ENCODE measurements at places on chromosomes 11 and 22.

DNA sequence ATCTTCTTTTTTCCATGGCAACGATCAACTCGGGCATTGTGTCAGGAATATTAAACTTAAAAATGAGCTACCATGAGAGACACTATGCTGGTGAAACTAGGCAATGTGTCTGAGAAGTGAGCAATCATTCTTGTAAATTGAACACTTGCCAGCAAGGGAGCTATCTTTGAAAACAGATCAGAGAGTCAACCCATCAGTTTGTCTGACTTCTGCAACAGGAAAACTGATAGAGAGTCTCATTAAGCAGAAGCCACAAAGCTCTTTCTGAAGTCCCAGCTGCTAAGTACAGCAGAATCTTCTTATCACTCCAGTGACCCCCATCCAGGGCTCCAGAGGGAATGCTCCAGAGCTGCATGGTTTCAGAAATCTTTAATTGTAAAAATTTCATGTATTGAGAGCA lies 114.7 kb downstream of the MSANTD4 start:
- DNase-seq, result peak; percentile 19

DNA sequence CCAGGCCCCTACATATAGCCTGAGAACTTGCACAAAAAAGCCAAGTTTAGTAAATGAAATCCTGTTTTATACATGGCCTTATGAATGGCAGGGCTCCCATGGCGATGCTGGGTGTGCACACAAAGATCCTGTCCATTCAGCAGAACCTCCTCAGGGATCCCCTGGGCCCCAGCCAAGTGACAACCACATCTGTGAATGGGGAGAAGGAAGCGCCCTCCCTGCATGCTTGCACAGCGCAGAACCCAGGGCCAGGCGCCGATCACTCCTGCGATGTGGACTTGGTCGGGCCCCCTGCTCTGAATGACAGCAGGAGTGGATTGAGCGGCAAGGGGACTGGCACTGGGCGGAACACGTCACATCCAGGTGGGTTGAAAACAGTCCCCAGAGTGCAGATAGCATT lies 4.5 kb upstream of the CDC42EP2 start:
- no peak for DNase-seq

- DNase-seq, result no peak
These were observed 846 bp upstream of the GPHA2 start for GRCh38 chr11:64936539-64936938.

DNA sequence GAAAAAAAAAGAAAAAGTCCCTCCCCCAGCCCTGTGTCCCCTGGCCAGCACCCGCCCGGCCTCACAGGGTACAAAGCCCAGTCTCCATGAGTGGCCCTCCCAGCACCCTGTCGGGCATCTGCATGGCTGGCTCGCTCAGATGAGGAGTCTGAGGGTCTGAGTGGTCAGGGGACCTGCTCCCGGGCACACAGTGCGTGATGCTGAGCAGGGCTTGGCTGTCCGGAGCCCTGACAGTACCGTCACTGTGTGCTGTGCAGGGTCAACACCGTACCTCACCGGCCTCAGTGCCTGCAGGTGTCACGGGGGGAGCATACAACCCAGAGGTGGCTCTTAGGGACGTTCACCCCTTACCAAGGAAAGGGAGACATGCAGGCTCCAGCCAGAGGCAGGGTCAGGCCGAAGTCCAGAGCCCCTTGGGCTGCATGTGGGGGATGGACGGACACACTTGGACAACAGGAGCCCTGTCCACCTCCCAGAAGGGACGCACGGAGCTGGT lies 3.6 kb upstream of the PLXNB2 start:
- DNase-seq, result no peak

DNA sequence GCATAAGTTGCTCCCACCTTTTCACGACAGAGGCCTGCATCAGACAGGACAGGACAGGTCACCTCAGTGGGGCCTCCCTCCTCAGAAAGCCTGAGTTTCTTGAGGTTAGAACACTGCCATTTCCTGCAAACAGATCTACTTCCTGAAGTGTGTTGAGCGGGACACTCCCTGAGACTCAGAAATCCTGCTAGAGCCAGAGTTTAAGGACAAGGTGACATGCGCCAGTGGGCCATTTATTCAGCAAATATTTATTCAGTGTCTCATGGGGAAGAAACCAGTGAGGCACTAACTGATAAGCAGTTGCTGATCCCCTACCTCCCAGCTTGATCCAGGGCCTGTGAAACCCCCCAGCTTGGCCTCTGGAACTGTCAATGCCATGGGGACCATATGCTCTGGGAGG lies 454.6 kb downstream of the SOX6 start:
- DNase-seq, result no peak

- no peak for DNase-seq
These were observed 328.8 kb downstream of the MIAT start for GRCh38 chr22:26985931-26986782.

DNA sequence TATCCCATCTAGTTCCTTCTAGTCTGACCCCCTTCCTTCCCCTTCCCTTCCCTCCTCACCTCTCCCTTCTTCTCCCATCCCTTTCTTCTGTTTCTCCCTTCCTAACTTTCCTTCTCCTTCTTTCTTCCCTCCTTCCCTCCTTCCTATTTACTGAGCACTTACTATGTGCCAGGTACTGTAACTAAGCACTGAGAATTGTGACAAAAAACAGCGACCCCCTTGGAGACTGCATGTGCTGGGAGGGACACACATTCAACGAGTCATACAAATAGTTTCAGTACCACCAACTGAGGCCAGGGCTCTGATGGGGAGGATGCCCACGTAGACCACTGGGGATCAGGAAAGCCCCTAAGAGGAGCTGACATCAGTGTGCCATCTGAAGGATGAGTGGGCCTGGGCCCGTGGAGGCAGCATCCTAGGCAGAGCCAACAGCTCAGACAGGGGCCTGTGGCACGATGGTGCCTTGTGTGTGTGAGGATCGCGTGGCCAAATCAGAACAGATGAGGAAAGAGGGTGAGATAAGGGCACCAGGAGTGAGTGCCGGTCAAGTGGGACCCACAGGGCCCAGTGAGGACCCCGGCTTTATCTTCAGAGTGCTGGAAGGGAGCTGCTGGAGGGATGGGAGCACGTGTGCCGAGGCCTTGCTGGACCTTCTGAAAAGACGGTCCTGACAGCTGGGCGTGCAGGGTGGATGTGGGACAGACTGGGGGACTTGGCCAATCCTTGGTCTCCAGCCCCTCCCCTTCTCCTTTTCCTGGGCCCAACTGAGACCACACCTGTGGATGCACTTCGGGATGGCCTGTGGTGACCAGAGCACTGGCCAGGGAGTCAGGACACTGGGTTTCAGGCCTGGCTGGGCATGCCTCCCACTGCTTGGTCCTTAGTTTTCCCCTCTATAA lies 38.4 kb upstream of the CRYBB3 start:
- DNase-seq, result no peak

DNA sequence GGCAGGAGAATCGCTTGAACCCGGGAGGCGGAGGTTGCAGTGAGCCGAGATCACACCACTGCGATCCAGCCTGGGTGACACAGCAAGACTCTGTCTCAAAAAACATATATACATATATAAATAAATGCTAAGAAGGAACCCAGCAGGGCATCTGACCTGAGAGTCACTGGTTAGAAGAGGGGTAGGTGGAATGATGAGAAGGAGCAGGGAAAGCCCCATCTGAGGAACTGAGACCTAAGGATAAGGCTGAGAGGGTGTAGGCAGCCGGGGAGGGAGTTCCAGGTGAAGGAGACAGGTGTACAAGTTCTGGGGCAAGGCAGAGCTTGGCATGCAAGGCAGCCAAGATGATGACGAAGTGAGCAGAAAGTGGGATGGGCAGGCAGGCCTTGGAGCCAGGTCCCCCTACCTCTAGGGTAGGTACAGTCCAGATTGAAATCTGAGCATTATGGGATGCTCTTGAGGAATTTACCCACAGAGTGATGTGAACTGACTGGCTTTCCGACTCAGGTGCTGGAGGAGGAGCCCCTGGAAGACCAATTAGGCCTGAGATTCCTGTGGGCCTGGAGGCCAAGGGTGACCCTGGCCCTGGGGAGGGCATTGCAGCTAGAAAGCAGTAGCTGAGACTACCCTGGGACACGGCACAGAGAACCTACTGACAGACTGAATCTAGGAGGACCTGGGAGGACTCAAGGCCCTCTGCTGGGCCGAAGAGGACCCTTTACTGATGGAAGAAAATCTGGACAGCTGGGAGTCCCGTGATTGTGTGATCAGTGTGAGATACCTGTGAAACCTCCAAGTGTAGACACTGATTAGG lies 22.8 kb downstream of the KLHL22 start:
- DNase-seq, result no peak

DNA sequence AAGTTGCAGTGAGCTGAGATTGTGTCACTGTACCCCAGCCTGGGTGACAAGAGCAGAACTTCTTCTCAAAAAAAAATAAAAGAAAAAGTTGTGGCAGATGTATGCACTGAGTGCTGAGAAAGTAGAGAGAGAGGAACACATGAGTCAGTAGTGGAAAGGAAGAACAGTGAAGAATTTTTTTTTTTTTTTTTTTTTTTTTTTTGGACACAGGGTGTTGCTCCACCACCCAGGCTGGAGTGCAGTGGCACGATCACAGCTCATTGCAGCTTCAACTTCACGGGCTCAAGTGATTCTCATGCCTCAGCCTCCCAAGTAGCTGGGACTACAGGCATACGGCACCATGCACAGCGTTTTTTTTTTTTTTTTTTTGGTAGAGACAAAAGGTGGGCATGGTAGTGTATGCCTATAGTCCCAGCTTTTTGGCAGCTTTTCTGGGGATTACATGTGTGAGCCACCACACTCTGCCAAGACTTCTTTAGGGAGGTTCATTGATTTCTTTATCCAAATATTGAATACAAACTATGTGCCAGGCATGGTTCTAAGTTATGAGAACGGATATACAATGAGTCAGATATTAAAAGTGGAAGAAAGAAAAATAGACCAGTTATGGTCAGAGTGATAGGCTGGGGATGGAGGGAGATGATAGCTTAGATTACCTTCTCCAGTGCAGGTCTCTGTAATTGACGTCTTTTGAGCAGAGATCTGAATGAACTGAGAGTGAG lies 62.0 kb downstream of the YAP1 start:
- peak; percentile 67 for DNase-seq

GRCh38 chr22:23521441-23522113 lies 58.5 kb downstream of the IGLL1 start:
- peak; percentile 87 for DNase-seq

DNA sequence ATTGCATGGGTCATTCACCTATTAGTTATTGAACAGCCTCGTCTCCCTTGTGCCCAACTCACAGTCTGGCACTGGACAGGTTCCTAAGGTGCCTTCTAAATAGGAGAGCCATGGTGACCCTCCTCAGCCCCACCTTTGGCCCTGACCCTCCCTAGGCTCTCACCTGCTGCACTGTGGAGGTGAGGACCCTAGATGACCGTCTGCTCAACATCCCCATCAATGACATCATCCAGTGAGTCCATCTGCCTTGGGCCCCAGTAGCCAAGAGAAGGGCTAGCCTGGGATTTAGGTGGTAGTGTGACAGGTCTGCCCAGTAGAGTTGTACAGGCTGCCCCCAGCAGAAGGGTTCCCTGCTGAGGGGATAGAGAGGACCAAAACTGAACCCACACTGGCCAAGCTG lies 13.6 kb downstream of the UCP2 start:
- DNase-seq, result no peak

DNA sequence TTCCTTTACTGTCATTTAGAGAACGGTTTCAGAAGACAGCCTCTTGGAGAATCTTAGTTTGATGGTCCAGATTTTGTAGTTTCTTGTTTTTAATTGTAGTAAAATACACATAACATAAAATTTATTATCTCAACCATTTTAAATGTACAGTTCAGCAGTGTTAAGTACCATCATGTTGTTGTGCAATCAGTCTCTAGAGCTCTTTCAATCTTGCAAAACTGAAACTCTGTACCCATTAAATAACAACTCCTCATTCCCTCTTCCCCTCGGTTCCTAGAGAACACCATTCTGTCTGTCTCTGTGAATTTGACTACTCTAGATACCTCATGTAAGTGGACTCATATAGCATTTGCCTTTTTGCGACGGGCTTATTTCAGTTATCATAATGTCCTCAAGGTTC lies 69.8 kb downstream of the GRIK4 start:
- no peak for DNase-seq

DNA sequence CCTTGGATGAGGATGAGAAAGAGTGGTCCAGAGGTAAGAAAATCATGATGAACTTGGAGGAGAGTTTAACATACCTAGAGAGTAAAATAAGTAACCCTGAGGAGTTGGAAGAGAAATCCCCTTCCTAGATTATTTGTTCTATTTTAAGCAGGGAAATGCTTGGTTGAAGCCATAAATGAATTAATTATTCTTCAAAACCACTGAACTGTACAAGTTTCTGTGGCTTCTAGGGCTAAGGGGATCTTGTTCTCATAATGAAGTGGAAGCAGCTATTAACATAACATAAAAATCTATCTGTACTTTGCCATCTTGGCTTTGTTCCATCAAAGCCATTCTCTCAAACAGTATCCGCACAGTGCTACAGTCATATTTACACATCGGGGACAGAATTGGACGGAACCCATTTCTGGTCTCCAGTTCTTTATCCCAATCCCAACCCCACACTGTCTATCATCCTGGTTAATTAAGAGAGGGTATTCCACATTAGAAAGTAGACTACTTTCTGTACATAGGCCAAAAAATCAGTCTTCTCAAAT lies 14.5 kb upstream of the ARHGAP42 start:
- DNase-seq, result no peak

- no peak for DNase-seq
These were observed 46.2 kb downstream of the C11orf58 start for GRCh38 chr11:16784666-16785065.

DNA sequence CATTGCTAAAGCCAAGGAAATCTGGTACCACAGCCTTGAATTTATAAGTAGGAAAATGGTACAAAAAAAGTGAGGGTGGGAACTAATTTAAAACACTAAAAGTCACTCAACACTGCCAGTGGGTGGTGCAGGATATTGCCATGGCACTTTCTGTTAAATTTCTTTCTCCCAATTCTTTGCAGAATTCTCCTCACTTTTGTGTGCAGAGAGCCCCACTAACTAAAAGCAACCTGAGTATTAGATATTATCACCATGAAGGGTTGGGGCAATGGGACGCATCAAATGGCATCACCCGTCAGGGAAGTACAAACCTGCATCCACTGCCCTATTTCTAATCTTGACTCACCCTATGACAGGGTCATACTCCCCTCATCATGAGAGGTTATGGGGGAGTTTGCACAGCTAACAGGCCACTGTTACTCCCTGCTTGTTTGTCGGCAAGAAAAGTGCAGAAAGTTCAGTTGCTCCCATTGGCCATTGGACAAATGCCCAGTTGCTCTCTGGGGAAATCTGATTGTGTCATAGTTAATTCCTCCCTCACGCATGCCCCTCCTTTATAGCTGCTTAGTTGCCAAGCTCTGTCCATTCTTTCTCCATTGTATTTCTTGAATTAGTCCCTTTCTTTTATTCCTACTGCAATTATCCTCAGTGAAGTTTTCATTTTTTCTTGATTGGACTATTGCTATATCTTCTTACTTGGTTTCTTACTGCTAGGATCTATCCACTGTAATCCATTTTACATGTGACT lies 93.8 kb upstream of the BLID start:
- peak; percentile 93 for DNase-seq
